Stimulated activated CD8-positive, alpha-beta memory T cell treated with anti-CD3 and anti-CD28 coated beads, Interleukin-15, amount 100 ng/mL, for 1 hour (primary cell): ENCODE measurements at places on chromosomes 5 and 9.

GRCh38 chr5:119358901-119359603 lies 3.2 kb downstream of the TNFAIP8 start:
- DNase-seq = no peak

DNA sequence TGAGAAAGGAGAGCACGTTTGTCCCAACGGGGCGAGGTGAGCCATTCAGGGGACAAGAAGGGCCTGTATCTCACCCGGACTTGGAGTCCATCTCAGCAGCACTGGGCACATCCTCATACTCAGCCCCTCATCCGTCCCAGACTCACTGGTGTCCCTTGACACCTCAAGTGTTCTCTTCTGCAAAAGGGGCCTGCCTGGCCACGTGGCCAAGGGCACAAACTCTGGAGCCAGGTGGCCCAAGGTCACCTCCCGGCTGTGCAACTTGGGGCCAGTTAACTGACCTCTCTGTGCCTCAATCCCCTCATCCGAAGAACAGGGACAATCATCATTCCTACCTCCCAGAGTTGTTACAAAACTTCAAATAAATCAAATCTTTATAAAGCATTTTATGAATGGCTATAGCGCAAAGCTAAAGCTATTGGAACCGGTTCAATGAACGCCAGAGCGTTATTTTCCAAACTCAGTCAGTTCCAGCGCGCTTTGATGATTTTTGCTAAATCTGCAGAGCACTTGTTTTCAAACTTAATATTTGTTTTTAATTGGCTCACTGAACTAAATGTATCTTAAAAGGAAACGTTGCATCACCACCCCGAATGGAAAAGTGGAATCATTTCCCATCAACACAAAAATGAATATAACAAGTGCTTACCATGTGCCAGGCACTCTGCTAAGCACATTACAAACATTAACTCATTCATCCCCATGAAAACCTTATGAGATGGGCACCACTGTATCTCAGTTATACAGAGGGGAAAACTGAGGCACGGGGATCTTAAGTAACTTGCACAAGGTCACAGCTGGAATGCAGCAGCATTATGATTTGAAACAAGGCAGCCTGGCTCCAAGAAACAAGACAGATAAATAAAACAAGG lies 49.3 kb downstream of the DUSP1 start:
- no peak for DNase-seq

GRCh38 chr5:4246447-4246846 lies 650.8 kb downstream of the IRX1 start:
- no peak for DNase-seq

DNA sequence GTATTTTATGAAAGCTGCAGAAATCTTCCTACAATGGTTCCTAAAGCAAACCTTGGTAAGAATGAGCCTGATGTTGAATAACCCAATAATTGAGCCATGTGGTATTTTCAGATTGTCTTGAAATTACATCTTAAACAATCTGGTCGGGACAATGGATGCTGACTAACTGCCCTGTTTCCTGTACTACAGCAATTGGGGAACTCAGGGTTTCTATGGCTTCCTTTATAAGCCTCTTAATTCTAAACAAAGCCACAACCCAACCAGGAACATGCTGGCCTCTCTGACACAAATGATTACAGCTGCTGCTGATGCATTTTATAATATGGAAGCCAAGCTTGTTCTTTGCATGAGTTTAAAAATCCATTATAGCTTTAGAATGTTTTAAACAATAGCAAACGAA lies 30.2 kb downstream of the PTPN3 start:
- DNase-seq = no peak

- DNase-seq = no peak
These were observed 59.0 kb downstream of the UBAP1 start for GRCh38 chr9:34237836-34238235.

GRCh38 chr5:74865256-74865803 lies 857 bp downstream of the FAM169A start:
- peak; percentile 4 for DNase-seq

DNA sequence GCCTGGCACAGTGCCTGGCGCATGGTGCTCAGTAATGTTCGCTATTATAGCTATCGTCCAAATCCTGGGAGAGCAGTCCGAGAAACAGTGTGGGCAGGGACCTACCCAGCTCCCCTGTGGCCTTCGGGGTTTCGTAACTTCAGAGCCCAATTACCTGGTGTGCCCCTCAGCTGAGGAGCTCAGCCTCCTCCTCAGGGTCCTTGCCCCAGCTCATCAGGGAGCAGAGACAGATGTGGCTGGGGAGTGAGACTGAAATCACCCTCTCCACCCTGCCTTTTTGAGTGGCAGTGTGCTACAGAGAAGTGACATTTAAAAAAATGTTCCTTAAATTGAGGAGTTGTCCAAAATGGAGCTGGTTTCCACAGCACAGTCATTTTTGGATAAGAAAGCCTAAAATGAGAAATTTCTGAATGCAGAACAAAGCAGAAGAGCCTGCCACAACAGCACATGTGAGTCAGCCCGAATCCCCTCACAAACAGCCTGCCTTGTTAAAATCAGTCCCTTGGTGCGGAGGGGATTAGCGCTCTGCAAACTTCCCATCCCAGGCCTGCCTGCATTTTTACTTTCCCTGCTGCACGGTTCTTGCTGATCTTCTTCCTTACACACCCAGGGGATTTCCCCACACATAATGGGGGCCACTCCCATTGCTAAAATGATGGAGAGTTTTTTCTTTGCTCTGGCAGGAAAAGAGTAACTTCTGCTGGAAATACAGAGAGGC lies 78.1 kb upstream of the PITX1 start:
- DNase-seq = no peak

DNA sequence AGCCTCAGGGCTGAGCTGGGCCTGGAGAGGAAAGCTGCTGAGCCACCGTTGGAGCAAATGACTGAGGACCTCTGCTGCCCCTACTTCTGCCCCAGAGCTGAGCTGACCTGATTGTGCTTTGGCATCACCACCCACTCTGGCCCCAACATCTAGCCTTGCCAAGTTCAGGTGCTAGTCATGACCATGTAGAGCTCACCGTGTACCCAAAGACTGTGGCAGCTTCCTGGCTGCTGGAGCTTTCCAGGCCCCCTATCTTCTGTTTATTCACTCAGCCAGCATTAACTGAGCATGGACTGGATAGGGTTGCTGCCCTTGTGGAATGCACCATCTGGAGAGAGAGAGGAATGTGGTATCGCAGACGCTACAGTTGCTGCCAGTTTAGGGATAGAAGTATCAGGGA lies 49.1 kb downstream of the JADE2 start:
- DNase-seq = no peak

DNA sequence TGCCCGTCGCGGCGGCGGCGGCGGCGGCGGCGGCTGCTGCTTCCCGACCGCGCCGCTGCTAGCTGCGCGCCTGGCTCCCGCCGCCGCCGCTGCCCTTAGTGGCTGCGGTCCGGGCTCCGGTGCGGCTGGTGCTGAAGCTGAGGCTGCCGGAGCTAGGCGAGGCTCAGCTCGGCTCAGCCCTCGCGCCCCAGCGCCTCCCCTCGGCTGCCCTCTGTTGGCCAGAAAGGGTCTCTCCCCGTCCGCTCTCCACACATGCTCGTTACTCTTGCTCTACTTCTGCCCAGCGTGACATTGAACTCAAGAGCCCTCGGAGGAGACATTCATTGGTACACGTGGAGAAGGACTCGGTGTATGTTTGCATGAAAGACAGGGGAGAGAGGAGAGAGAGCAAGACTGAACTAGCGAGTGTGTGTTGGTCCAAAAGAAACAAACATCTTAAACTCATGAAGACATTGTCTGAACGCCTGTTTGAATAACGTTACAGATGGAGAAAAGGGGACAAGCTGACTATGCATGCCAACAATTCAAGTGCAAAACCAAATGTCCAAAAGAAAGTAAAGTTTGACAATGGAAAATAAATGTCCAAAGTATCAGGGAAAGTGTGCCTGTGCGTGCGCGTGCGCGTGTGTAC lies at the start of gene HCN1:
TSS of gene HCN1 (minus strand) at position 175 of the 631 bp plus-strand sequence.
- no peak for DNase-seq

DNA sequence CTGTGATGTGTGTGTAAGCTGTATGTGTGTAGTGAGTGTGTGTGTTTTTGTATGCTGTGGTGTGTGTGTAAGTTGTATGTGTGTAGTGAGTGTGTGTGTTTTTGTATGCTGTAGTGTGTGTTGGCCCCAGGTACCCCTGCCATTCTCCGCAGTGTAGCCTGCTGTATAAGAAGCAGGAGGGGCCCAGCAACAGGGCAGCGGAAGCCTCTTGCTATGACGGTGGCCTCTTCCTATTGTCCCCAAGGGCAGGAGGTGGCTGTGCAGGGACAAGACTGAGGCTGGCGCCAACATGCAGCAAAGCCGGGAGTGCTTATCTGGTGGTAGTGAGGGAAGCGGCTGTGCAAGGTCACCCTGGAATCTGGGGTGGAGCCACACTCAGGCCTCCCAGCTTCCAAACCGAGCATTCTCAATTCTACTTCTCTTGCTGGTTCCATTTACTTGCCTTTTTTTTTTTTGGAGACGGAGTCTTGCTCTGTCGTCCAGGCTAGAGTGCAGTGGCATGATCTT lies 5.1 kb downstream of the SPAAR start:
- no peak for DNase-seq

GRCh38 chr5:147558826-147559225 lies 49.0 kb upstream of the DPYSL3 start:
- DNase-seq = no peak

GRCh38 chr5:179215576-179215975 lies 129.7 kb downstream of the ADAMTS2 start:
- no peak for DNase-seq

- no peak for DNase-seq
These were observed 343.7 kb downstream of the EBF1 start for GRCh38 chr5:158755986-158756385.

GRCh38 chr9:15522130-15522755 lies 11.5 kb upstream of the PSIP1 start:
- DNase-seq = no peak

GRCh38 chr9:134544388-134545214 lies 97.0 kb upstream of the COL5A1 start:
- DNase-seq = no peak

DNA sequence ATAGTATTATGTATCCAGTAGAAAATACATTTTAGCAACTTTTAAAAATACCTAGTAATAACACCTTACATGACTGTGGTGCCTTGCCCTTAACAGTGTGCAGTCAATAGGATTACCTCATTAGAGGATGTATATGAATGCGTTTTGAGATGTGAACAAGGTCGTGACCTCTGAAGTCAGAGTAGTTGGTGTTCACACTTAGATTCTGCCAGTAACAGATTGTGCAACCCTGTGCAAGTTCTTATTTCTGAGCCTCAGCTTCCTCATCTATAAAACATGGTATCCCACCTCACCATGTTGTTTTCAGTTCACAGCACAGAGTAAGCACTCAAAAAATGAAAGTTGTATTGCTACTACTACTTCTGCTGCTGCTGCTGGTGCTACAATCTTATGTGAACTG lies 347.3 kb downstream of the KDM4C start:
- no peak for DNase-seq

- no peak for DNase-seq
These were observed 58.6 kb downstream of the DIAPH1 start for GRCh38 chr5:141560151-141560550.

DNA sequence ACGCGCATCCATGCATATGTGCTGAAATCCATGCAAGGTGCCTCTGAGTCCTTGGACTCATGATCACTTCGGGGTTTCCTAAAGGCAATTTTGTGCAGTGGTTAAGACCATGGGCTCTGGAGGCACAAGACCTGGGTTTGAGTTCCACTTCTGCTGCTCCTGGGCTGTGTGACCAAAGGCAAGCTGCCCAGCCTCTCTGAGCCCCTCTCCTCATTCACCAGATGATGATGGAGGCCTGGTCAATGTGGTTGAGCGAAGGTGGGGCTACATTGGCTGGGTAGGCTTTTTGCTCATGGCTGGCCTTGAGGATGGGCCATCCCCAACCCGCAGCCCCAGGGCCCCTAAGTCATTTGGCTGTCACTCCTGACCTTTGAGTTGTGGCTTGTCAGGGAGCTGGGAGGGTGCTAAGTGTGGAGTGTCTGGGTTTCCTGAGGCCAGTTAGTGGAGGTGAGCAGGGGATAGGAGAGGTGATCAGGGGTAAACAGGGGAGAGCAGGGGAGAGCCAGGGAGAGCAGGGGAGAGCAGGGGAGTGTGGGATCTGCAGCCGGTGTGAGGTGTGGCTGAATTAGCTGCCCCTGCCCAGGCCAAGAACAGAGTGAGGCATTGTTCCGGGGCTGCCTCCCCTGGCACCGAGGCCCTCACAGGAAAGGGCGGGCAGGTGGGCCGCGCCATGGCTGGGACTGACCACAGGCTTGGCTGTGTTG lies 64.6 kb upstream of the SYNPO start:
- no peak for DNase-seq

DNA sequence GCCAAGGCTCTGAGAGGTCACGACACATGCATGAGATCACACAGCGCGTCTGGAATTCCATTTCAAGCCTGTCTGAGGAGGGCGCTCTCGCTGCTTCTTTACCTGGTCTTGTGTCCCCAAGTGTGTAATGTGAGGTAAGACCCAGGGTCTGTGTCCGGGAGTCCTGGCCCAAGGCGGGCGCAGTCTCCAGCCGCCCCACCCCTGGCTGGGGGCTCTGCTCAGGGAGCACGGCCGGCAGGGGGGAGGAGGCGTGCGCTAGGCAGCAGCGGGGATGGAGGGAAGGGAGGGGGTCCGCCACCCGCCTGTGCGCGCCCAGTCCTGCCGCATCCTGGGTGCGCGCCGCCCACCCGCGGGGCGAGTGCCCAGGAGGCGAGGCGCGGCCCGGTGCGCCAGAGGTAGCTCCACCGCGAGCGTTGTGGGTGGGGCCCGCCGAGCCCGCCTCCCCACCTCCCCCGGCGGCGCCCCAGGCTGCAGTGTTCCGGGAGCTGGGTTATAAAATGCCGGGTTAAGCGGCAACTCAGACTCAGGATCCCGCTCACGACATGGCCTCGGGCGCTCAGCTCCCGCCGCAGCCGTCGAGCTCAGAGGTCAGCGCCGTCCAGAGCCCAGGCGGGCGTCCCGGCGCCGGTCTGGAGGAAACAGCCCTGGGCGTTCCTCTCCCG lies at the start of gene CCNI2:
TSS of gene CCNI2 (plus strand) at position 473 of the 662 bp plus-strand sequence. CDS start at position 543, 70 bp downstream.
- peak; percentile 37 for DNase-seq

DNA sequence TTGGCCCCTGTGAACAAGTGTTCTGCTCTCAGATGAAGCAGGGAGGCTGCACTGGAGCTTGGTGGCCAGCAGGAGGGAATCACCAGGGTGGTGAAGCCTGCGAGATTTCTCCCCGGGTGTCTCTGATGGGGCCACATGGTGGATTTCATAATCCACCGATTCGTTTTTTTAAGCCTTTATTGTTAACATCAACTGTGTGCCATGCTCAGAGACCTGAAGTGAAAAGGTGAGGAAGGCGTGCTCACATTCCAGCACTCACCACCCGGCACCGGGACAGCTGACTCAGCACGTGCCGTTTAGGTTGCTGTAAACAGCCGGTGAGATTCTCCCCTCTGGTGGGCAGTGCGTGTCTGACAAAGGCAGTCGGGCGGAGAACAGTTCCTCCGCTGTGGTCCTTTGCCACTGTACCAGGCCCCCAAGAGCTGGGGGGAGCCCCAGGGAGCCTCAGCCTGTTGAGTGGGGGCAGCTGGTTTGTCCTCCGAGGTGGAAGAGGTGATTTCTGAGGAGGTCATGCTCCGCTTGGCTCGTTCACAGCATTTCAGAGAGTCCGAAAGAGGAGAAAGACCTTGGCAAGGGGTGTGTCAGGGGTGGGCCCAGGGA lies 12.7 kb upstream of the AHRR start:
- DNase-seq = no peak

DNA sequence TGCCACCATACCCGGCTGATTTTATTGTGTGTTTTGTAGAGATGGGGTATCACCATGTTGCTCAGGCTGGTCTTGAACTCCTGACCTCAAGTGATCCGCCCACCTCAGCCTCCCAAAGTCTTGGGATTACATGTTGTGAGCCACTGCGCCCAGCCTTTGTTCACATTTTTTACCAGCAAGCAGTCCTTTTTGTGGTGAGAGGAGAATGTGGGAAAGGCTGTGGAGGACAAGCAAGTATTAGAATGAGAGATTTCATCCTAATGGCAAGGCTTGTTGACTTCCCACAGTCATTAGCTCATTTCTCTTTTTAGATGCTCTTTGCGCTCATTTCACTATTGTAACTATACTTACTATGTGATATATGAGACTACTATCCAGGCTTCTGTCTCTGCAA lies 6.1 kb downstream of the IL31RA start:
- no peak for DNase-seq
